AG08395 (cell line): ENCODE measurements at places on chromosomes 3 and 15.

GRCh38 chr3:64575211-64575844 is 112.5 kb downstream of the ADAMTS9 start:
- peak; percentile 37 for DNase-seq

GRCh38 chr3:138439646-138440045 is 5.2 kb downstream of the ESYT3 start:
- peak; percentile 51 for DNase-seq

DNA sequence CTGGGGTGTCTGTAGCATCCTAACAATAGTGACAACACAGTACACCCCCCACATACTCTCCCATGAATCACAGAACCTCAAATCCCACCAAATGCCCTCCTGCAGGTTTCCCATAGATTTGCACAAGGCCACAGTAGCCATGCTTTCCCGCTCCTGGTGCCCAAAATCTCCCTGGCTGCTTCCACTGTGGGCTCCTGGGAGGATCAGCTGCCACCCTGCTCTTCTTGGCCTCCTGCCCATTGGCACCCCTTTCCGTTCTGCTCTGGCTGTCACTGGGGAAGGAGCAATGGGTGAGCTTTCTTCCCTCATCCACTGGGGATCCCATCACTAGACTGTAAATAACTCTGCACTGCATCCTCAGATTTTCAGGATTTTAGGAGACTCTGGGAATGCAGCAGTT is 92.1 kb upstream of the SLC24A5 start:
- no peak for DNase-seq

DNA sequence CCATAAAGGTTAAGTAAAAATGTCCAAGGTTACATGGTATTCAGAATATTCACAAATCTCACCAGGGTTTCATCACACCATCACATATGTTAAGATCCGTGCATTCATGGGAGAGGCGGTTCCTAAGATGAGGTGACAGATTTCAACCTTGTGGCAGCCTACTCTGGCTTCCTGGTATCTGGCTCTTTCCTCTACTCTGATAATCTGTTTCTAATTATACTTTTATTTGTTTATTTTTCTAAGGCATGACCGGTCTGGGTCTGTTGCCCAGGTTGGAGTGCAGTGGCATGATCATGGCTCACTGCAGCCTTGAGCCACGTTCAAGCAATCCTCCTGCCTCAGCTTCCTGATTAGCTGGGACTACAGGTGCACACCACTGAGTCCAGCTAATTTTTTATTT is 34.4 kb downstream of the RAF1 start:
- DNase-seq, result peak; percentile 41

- no peak for DNase-seq
Observed at GRCh38 chr3:87901141-87901540, 157.7 kb downstream of the CGGBP1 start.

DNA sequence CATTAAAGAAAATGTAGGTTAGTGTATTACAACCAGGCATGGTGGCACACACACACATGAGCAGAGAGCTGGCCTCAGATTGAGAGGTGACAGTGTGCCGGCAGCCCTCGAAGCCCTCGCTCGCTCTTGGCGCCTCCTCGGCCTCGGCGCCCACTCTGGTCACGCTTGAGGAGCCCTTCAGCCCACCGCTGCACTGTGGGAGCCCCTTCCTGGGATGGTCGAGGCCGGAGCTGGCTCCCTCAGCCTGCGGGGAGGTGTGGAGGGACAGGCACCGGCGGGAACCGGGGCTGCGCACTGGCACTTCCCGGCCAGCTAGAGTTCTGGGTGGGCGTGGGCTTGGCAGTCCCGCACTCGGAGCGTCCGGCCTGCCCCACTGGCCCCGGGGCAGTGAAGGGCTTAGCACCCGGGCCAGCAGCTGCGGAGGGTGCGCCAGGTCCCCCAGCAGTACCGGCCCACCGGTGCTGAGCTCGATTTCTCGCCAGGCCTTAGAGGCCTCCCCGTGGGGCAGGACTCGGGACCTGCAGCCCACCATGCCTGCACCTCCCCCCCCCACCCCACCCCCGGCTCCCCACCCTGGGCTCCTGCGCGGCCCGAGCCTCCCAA is 80.4 kb upstream of the TMEM158 start:
- DNase-seq, result no peak
